GM12892 (cell line): ENCODE measurements at places on chromosomes 3 and 15.

DNA sequence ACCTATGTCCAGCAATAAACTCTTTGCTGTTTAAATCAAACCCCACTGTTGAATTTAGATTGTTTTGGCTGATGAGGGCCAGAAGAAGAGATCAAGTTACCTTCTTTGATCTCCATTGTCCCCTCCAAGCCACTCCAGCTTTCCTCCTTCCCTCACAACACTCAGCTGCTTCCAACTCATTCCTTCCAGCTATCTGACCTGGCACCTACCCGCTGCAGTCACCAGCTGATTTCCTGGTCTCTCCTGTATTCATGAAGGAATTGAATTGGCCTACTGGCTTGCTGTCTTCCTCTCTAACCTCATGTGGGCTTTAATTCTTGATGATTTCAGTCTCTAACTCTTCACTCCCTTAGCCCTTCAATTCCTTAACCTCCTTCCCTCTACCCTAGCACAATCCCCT, 40.8 kb upstream of the ABHD17C start:
- DNase-seq: no peak

GRCh38 chr15:42890161-42890913, 30.2 kb downstream of the TTBK2 start:
- DNase-seq: no peak

GRCh38 chr15:39789736-39790135, 7.1 kb upstream of the FSIP1 start:
- DNase-seq: no peak

DNA sequence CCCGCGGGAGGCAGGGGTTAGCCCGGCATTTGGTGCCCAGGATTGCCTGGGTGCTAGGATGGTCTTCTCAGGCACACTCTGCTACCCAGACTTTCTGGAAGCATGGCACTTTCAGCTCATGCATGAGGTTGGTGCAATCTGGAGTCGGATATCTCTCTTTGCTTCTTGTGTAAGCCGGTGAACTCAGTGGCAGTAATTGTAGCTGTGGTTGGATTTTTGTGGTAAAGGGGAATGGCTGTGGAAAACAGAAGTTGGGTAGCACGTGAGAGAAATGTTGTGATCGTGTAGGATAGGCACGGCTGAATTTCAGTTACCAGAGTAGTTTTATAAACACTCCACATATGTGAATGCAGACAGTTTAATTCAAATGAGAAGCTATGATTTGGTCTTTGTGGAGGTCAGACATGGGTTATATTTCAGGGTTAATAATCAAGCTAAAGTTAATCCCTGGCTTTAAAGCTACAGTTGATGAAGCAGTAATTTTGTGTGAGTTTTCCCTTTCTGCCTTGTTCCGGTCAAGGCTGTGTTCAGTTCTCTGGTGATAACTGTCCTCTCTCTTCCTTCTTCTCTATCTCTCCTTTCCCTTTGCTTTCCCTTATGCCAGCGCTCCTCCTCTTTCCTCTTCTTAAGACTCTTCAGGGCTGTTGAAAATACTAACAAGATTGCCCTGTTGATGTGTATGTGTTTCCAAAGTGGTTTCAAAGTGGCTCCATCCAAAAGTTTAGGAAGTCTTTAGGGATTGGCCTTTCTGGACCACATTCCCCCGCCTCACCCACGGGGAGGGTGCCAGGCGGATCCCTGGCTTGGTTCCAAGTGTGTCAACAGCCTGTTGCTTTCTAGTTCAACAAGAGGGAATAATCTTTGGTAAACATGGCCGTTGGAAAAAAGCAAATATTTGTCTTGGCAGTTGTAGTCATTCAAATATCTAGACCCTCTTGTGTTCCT, 404.6 kb upstream of the C2CD4B start:
- no peak for DNase-seq

- DNase-seq: no peak
Observed at GRCh38 chr15:85761635-85762034, 33.1 kb downstream of the KLHL25 start.

GRCh38 chr3:128781164-128781563, 55.2 kb downstream of the RAB7A start:
- DNase-seq: no peak

- peak; percentile 53 for DNase-seq
Observed at GRCh38 chr3:197394464-197395321, 96.3 kb upstream of the DLG1 start.

GRCh38 chr3:72630327-72630968, 217.8 kb downstream of the SHQ1 start:
- no peak for DNase-seq

DNA sequence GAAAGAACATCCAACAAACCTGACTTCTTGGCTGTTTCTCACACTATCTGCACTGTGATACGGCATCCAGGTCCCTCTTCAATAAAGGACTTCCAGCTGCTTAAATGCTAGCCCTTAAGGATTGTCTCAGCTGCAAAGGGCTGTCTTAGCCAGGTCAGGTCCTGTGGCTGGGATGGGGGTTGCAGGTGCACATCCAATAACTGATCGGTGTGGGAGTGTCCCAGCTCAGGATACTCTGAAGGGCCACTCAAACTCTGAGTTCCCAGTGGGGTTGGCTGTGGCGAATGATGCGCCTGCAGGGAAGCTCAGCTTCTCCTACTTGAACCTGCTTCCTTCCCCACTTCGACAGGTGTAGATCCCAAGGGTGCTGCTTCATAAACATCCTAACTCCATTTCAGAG, 74.6 kb upstream of the FGF12 start:
- no peak for DNase-seq

- no peak for DNase-seq
Observed at GRCh38 chr15:63192619-63193206, 3.3 kb downstream of the RAB8B start.

DNA sequence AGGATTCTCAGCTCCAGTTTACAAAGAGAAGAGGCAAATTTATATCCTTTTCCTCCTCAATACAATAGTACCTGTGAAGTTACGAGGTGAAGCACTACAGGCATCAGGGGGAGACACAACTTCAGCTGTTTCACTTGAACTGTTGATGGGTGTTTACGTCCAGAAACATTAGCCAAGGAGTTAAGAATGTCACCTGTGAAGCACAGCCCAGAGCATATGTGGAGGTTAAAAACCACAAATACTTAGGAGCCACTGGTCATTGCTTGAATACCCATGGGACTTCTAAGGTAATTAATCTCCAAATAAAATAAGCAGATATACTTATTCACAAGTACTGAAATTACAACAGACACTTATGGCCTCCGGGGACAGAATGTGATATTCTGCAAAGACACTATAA, 246.5 kb downstream of the ULK4 start:
- no peak for DNase-seq

DNA sequence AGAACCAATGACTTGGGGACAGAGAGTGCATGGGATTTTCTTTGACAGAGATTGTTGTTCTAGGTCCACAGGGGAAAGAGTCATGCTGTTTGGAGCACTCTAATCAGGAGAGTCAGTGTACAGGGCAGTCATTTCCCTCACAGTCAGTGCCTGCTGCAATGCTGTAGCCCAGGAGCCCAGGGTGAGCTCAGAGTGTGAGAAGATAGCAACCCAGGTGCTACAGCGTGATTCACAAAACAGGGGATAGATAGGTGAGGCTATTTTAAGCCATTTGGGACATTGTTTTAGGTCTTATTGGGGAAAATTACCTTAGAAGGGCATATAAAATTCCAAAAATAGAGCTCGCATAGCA, 37.3 kb downstream of the LNP1 start:
- no peak for DNase-seq

DNA sequence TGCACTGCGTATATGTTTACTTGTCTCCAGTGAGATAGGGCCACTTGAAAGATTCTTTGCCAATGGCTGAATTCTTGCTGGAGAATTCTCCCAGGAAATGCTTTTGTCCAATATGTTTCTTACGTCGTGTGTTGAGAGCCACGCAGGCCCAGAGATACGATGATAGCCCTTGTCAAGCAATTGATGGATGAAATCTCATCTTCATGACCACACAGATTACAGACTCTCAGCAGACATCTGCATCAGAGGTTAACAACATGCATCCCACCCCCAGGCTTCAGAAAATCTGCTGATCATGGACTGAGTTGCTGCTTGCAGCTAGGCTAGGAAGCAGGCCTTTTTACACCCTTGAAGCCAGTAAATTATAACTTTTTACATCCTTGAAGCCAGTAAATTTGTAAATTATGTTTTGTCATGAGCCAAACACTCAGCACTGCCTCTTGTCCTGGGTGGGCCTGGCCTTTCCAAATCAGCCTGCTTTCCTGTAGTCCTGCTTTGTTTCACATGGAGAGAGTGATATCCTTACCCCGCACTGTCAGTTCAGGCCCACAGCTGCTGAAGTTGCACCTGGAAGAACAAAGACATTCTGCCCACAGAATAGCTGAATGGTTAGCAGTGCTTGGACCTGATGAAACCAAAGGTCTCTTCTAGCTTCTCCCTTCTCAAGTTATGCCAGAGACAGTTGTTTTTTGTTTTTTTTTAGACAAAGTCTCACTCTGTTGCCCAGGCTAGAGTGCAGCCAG, 84.4 kb downstream of the GPR156 start:
- no peak for DNase-seq

GRCh38 chr3:143182866-143183664, 63.5 kb downstream of the CHST2 start:
- no peak for DNase-seq

GRCh38 chr3:174810254-174810653, 48.9 kb upstream of the NAALADL2 start:
- DNase-seq: no peak

GRCh38 chr15:97162805-97163495, 797.6 kb upstream of the ARRDC4 start:
- no peak for DNase-seq

DNA sequence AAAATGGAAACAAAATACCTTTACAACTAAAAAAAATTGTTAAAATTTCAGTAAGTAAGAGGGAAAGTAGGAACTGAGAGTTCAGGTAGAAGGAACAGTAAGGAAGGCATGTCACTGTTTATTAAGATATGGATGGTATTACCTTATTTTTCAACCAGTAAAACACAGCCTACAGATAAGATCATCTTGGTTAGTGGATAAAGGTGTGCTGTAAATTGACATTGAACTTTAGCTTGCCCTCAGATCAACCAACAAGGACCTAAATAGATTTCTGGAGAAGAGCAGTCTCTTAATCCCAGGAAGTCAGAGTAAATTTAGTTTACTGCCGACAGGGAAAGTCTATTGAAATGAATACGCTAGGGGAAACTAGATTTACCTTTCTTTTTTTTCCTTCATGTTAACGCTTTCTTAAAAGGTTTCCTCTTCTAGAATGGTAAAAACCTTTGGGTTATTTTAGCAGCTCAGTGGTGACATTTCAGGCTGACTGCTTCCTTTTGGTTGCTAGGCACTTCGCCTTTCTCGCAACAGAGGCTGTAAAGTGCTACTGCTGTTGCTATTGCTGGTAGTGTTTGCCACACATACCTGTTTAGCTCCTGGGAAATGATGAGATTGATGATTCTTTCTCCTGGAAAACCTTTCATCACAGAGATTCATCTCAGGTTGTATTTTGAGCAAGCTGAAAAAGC, 12.9 kb downstream of the DZIP3 start:
- no peak for DNase-seq

GRCh38 chr3:195226445-195226844, 44.5 kb downstream of the XXYLT1 start:
- DNase-seq: no peak

DNA sequence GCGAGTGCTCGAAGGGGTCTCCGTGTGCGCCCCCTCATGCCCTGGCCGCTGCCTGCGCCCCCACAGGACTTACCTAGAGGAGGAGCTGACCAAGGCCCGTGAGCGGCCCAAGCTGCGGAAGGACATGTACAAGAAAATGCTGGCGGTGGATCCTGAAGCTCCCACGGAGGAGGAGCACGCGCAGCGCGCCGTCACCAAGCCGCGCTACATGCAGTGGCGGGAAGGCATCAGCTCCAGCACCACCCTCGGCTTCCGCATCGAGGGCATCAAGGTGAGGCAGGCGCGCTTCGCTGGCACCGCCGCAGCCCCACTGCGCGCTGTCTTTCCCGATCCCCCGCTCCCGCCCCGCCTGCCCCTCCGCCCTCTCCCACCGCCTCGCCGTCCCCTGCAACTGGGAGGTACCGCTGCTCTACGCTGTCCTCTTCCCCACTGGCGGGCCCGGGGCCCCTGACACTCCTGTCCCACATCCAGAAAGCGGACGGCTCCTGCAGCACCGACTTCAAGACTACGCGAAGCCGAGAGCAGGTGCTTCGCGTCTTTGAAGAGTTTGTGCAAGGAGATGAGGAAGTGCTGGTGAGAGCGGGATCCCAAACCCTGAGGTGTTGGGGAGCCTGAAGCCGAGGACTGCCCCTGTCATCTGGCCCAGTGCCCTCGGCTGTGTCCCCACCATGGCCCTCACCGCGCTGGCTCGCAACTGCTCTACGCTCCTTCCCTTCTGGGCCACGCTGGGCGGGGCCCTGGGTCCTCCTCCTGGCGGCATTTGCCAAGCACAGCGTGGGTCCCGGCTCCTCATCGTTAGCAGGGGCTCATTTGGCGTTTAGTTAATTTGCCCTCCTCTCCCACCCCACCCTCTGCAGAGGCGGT, 8.5 kb downstream of the ITPKA start:
- DNase-seq: no peak

DNA sequence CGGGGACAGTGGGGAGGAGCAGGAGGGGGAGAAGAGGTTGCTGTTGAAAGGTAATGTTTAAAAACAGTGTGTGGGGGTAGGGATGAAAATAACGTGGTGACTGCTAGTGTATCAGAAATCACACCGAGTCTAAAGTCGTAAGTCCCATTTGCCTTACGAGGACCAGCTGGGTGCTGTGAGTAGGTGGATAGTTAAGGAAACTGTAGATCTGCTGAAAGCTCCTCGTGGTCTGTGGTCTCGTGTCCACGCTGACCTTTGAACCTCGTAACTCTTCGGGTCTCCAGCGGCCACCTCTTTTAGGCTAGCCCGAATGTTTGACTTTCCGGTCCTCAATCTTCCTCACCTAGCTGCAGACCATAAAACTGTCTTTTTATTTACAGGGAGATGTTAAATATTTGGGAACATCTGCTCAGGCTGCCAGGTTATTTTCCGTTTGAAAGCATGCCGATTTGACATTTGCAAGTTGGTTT, 29.3 kb upstream of the ST3GAL6 start:
- no peak for DNase-seq

GRCh38 chr3:106326941-106327695, 458.3 kb upstream of the CBLB start:
- no peak for DNase-seq

DNA sequence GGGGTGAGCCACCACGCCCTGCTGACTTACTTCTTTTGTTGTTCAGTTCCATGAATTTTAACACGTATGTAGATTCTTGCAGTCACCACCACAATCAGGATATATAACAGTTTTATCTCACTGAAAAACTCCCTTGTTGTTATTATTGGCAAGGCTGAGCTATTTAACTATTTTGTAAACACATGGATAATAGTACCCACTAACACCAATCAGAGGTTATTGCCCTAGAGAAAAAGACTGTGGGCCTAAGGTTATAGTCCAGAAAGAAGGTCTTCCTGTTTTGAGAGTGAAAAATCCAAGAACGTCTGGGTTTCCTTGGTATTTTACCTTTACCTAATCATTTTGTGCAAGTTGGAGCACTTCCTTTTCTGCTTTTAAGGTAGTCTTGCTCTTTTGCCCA, 9.5 kb downstream of the ZWILCH start:
- DNase-seq: no peak

- no peak for DNase-seq
Observed at GRCh38 chr15:82014989-82015388, 30.8 kb downstream of the MEX3B start.

- DNase-seq: no peak
Observed at GRCh38 chr3:8311321-8311720, 190.3 kb upstream of the LMCD1 start.
